LNCaP clone FGC (cell line): ENCODE measurements at places on chromosomes 7 and 10.
A peak's percentile ranks its signal among the peaks of the same experiment; 100 is the strongest.

- no peak for DNase-seq
These were observed 138.0 kb downstream of the CACNB2 start for GRCh38 chr10:18278181-18278580.

- DNase-seq = no peak
These were observed 65.4 kb upstream of the TNS3 start for GRCh38 chr7:47647181-47647917.

DNA sequence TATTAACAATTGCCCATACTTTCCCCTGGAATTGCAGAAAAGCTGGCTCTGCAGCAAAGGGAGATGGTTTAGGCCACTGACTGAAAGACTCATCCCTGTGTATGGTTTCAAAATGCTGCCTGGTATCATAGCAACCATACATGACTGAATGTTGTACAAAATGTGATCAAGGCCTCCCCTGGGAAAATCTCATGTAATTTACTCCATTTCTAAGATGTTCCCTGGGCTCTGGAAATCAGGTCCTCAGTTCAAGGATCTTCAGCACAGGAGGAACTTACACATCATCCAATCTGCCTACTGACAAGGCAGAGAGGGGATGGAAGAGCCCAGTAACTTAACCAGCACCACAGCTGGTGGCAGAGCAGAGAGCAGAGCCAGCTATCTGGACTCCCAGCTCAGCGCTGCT is 111.8 kb downstream of the JAZF1 start:
- DNase-seq = no peak

- DNase-seq = no peak
These were observed 20.4 kb upstream of the INMT start for GRCh38 chr7:30731581-30731980.

GRCh38 chr10:102648889-102649796 is 4.9 kb downstream of the TRIM8 start:
- DNase-seq = no peak

DNA sequence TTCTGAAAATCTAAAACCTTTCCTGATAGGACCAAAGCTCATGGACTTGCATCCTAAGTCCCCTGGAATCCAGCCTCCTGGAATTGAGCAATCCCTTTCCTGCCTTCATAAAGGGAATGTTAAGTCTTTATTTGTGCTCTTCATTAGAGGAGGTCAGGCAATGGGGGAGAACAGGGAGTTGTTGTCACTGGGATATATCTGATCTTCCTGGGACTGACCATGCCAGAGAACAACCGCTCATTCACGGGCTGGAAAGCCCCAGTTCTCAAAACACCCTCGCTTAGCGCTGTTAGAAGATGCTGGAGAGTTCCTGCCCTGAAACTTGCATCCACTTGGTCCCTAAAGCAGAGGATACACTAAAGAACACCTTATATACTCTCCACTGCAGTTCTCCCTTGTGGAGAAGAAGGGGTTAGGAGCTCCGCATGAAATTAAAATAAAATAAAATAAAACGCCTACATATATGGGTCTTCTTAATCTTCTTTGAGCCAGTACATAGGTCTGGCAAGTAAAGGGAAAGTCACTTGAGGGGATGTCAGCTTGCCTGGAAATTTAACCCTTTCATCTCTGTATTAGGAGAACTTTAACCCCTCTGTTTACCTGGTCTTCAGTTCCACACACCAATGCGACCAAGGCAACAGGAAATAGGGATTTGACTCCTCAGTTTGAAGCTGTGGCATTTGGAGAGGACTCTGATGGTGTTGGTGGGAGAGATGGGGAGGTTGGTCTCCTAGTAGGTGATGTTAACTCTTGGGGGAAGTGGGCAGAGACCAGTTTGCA is 1.2 kb downstream of the SORCS1 start:
- DNase-seq = no peak

GRCh38 chr10:37495415-37495814 is 362.0 kb downstream of the ZNF248 start:
- peak; percentile 6 for DNase-seq

GRCh38 chr10:97701438-97702069 is 12.0 kb upstream of the MARVELD1 start:
- DNase-seq = no peak

- no peak for DNase-seq
These were observed 246.2 kb downstream of the CCDC7 start for GRCh38 chr10:32692174-32692573.

DNA sequence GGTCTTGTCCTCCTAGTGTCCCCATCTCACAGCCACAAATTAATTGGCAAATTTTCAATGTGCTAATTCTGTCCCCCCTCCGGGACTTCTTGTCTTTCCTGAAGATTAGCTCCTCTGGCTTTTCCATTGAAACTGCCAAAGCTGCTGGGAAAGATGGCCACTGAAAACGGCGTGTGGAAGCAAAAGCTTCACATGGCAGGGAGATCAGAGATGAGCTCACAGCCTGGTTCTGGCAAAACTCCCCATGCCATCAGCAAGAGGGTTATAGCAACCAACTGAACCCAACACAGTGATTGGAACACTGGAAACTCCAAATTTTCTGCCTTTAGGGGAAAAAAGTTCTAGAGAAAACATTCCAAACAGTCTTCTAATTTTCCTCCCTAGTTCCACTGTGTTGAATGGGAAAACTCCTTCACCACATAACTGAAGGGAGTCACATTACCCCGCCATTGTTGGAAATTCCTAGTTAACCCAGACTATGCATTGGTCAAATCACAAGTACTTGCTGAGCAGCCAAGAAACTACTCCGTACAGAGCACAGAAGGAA is 37.0 kb downstream of the NRAP start:
- no peak for DNase-seq

DNA sequence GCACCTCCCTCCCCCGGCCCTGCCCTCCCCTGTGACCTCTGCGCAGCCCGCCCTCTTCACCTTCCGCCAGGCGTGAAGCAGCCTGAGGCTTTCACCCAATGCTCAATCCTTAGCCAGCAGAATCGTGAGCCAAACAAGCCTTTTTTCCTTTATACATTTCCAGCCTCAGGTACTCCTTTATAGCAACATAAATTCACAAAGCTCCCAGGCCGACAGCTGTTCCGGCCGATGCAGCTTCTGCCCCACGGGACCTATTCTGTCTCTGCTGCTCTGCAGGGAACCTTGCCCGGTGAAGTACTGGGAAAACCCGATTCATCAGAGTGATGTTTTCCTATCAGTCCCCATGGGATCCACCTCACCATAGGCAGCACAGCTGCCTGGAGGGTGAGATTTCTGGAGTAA is 87.4 kb downstream of the CHST15 start:
- DNase-seq = no peak

DNA sequence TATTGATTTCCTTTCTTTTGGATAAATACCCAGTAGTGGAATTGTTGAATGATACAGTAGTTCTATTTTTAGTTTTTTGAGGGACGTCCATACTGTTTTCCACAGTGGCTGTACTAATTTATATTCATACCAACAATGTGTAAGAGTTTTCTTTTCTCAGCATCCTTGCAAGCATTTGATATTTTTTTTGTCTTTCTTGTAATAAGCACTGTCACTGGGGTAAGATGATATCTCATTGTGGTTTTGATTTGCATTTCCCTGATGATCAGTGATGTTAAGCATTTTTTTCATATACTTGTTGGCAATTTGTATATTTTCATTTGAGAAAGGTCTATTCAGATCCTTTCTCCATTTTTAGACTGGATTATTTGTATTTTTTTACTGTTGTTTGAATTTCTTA is 308.7 kb downstream of the PTEN start:
- no peak for DNase-seq

GRCh38 chr10:17606547-17607040 is 10.6 kb downstream of the HACD1 start:
- DNase-seq = no peak

- no peak for DNase-seq
These were observed 1.1 kb downstream of the KIAA1549 start for GRCh38 chr7:138979988-138980562.

DNA sequence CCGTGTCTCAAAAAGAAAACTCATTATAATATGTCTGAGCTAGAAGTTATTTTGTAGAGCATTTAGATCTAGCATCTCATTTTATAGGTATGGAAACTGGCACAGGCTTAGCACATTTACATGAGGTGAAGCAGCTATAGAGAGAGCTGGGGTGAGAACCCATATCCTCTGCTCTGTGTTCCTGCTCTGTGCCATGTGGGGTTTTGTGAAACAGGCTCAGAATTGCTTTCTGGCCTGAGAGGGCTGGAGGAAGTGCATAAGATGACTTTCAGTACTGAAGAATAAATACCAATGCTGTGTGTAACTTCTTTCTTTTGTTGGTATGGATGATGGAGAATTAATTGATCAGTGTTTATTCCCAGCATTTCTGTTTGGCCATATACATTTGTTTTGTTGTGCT is 159.1 kb downstream of the LRRC4 start:
- no peak for DNase-seq

DNA sequence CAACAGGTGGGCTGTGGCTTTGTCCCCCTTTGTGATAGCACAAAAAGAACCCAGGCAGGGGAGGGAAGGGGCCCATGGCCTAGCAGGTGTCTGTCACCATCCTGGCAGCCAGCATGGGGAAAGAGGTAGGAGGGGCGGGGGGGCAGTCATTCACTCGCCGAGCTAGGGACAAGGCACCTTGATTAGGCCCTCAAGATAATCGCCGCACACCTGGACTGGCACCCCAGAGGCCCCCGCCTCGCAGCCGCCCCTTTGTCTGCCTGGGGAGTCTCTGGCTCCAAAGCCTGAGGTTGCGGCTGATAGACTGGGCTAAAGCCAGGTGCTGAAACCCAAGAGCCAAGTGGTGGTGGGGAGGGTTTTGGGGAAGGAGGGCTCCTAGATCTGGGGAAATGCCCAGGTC is 151.2 kb upstream of the PCBD1 start:
- no peak for DNase-seq

DNA sequence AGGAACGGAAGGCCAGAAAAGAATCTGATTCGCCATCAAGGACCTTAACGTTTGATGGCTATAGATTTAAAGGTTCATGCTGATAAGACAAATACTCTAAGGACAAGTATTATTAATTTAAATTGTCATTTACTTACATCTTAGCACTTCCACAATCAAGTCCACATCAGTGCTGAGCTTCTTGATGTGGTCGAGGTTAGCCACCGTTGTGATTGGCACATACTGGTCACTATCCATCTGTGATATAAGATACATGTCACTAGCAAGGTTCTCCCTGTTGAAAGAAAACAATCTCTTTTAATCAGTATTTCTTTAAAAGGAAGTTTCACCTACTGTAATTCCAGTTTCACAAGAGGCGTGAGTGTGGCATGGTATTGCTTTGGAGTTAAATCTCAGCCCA is 88.7 kb downstream of the LARP4B start:
- DNase-seq = no peak

- no peak for DNase-seq
These were observed 51.0 kb downstream of the TLL2 start for GRCh38 chr10:96462606-96463151.

DNA sequence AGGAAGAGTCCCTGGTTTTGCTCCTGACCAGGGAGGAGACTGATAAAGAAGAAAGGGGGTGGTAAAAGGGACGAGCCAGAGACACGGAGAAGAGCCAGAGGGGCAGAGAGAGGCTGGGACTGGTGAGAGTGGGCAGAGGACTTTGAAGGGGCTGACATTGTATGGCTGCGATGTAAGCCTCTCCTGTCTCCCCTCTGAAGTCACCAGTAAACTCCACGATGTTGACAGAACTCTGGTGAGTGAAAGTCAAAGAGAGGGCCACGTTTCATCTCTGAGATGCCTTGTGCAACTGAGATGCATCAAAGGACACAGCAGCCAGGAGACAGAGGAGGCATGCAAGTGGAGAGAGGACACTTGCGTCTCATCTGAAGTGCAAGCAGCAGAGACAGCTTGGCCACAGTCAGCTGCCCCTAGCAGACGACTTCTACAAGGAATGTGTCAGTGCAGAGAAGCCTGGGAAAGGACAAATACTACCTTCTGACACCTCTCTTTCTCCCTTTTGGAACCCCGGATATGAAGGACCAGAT is 54.3 kb downstream of the SMKR1 start:
- DNase-seq = no peak

GRCh38 chr7:82212466-82212865 is 231.1 kb downstream of the CACNA2D1 start:
- DNase-seq = no peak

- no peak for DNase-seq
These were observed 145.4 kb upstream of the ASAH2 start for GRCh38 chr10:50396491-50397311.

DNA sequence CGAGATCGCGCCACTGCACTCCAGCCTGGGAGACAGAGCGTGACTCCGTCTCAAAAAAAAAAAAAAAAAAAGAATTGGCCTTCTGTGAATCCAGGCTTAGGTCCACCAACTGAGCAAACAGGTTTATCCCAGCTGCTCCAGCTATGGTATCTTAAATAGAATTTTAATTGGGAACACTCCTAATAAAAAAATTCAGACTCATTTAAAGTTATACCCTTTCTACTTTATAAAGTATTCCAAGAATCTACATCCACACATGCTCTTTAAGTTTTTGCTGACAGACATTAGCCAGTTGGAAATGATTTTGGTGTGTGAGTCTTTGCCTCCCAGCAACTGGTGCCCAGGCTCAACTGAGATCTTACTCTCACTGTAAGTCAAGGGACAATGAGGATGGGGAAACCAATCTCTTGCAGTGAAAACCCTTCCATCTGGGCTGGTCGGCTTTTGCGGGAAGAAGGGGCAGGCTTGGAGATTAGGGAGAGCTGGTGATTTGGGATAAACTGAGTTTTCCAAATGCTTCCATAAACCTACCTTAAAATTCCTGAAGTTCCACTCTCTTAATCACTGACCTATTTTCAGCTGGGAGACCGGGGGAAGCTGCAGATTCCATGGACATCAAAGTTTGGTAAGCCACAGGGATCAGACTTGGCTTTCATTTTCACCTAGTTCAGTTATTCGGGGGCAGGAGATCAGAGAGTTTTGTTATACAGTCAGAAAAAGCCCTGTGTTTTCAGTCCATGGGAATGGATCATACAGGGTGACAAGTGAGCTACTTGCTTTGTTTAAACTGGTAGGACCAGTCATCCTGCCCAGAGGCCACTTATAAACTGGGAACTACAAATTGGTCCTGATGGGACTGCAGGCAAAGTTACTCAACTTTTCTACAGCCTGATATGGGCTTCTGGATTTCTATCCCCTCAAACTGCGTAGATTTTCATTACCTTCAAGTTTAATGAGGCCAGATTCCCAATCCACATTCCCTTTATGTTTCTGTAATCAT is 89.3 kb upstream of the ZNF746 start:
- DNase-seq = peak; percentile 91

DNA sequence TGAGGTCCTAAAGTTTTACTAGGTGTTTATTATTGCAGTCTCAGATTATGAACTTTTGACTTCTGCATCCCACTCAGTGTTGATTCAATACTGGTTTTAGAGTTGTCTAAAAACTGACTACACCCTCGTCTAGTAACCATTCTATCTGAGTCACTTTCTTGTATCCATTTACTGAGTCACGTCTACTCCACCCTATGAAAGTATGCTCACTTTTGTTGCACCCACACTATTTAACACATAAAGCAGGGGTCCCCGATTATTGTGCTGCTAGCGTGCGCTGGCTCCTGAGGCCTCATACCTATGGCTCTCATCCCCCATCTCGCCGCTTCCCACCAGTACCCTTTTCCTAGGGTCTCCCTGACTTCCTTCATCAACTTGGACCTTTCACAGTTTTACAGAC is 2.0 kb downstream of the SAMD9 start:
- DNase-seq = no peak

- no peak for DNase-seq
These were observed 13.8 kb downstream of the BTRC start for GRCh38 chr10:101367569-101368453.

- no peak for DNase-seq
These were observed 218 bp downstream of the GDI2 start for GRCh38 chr10:5813091-5813340.
